ENCODE measurements at places on chromosomes 12 and 14. TPM values are rescaled to one million over a fixed set of nuclear protein-coding genes. Genes with fewer than 3 reads are reported as not detected.

The PLXNC1 gene
- 7.5 TPM for total RNA-seq

The ITPK1 gene
- total RNA-seq: 69.5 TPM

The PIWIL1 gene
- not detected for total RNA-seq

The CNOT2 gene
- 108 TPM for total RNA-seq

The LYZ gene
- 180 TPM for total RNA-seq

The LGR5 gene
- 1.6 TPM for total RNA-seq

The PLEKHD1 gene
- 0.26 TPM for total RNA-seq

All from aorta (tissue), 5 donors.